ENCODE measurements at places on chromosomes 1 and 21.

DNA sequence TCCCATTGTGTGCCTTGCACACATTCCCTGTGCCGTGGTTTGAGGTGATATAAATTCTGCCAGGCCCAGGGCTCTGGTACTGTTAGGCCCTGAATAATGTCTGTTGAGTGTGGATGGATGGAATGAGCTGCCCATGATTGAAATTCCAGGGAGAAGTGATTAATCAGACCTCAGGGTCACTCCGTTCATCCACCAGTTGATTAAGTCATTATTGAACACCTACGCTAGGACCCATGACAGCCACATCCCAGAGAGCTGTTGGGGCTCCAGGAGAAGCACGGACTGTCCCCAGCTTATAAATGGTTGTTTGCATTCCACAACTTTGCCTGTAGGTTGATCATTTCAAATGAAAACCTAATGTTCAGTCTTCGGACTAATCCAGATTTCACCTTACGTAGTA, 98.4 kb downstream of the CNIH3 start:
- no peak for DNase-seq

DNA sequence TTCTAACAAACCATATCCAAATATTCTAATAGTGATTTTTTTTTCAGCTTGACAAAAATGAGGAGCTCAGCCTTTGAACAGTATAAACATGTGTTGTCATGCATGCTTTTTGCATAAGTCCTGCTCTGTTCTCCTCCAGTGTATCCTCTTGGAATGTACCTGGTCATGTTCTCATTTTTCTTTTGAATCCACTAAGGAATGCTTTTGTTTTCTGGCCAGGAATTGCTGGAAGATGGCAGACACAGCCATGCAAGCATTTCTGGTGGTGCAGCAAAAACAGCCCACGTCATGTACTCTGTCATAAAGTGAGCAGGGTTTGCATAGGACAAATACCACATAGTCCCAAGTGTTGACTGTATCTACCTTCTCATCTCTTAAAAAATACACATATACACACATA, 11.5 kb upstream of the PLD5 start:
- no peak for DNase-seq

DNA sequence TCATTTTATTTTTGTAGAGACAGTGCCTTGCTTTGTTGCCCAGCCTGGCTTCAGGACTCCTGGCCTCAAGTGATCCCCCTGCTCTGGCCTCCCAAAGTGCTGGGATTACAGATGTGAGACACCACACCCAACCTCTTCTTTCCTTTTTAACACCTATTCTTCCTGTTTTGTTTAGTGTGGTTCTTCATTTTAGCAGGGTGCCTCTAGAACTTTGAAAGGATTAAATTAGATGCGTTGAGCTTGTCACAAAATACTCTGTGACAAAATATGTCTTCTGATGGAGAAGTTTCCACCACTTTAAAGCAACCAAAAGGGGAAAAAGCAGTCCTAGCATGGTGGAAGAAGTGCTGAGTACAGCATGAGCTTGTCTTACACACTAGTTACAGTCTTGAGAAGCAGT, 42.0 kb downstream of the CDC14A start:
- no peak for DNase-seq

GRCh38 chr1:170765279-170765678, 101.3 kb downstream of the PRRX1 start:
- DNase-seq, result no peak

- no peak for DNase-seq
These were observed 34.4 kb downstream of the WLS start for GRCh38 chr1:68197891-68198290.

DNA sequence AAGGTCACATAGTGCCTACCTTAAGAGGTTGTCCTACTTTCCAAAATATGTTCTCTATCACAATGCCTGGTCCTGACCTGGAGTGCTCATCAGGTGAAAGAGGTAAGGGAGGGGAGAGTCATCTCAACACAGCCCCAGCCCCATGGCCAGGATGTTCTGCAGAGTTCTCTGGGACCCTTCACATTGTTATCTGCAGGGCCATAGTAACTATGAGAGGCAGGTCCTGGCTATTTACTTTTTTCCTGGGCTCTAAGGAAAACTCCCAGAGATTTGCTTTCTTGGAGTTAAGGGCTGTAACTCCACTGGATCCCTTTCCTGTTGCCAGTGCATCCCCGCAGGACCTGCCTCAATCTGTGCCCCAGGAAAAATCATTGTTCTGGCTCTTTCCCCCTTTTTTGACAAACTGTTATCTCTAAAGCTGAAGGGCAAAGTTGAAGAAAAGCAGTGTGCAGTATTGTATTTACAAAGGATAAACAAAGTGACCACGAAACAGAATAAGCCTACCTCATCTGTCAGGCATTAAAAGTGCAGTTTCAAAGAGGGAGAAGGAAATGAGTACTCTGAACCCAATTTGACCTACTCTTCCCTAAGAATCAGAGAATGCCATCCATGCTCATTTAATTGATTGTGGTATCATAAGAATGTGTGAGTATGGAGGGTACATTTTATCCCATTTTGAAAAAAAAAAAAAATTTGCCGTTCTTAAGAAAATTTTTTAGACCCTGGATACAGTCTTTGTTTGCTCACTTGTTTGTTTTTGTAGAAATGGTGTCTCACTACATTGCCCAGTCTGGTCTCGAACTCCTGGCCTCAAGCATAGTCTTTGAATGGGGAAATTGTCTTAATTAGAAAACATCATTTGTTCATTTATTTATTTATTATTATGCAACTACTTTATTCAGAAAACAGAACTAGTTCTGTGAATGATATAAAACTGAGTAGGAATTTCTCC, 149.6 kb downstream of the RHOU start:
- no peak for DNase-seq

DNA sequence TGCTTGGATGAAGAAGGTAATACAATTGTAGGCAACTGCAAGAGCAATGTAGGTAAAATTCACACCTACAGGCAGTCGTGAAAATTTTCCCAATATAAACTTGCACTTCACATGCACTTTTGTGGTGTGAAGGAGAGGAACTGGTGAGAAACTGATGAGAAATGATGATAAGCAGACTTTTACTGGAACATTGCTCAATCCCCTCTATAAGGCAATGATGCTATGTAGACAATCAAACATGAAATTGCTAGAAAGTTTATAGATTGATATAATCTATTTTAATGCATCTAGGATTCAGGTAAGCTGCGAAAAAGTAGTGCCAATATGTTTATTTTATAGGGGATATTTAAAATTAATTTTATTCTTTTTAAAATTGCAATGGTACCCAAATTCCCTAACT, 802.2 kb downstream of the KCNT2 start:
- DNase-seq, result no peak

DNA sequence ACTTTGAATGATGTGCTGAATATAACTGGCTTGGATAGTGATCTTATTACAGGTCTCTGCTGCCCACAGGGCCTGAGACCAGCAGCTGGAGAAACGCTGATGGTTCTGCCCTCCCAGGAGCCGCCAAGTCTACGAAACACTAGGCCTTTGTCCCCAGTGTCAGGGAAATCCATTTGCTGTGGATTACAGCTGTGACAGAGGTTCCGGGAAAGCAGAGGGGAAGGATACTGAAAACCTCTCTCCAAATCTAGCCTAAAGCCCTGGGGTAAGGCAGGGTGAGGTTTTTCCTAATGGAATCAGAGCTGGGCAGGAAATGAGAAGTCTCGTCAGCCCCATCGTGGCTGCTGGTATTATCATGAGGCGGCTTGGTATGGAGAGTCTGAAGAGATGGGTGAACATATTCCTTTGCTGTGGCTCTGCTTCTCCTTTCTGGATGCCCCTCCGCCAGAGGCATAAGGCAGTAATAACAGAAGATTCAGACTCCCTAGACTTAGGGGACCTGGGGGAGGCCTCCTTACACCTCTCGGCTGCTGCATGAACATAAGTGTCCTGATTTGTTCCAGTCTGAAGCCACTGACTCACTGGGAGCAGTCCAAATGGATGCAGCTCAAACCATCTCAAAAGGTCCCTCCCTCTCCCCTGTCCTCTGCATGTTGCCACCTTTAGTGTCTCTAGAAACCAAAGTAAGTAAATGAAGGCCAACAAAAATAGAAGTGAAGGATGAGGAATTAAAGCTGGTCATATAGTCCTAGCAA, 48.1 kb downstream of the PHC2 start:
- no peak for DNase-seq

DNA sequence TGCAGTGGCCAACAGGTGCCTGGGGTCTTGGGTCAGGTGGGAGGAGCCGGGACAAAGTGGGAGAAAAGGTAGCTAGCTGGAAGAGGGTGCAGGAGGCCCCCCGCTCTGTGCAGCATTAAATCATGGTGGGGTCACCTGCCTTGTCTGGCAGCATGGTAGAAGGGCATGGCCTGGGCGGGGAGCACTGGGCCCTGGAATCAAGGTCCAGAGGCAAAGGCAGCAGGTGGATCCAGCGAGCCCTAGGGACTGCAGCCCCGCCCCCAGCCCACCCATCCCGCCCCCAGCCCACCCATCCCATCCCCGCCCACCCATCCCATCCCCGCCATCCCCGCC, 16.7 kb upstream of the TTLL10 start:
- no peak for DNase-seq

DNA sequence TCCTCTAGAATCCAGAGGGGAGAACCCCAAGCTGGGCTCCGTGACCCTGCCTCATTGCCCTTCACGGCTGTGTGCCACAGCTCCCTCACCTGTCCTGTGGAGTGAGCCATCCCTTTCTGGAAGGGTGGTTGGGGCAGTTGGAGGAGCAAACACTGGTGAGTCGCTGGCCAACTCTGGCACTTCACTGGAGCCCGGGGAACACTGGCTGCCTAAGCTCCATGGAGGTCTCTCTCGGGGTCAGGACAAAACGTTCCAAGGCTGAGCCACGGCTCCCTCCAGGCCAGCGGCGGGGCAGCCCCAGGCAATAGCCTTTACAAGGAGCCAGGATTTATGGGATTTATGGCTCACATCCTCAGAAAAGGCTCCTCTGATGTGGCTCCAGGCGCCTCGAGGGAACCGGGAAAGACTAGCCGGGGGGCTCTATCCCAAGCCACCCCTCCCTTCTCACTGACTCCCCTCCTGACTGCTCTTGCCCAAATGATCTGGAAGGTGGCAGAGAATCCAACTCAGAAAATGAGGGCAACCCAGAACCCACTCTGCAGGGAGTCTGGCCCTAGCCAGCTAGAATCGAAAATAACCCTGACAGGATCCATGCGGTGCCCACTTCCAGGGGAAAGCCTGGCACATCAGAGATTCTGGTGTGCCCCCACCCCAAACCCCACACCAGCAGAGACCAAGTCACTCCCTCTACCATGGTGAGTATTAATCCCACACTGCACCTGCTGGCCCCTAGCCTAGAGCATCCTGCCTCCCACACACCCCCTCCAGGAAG, 75.2 kb downstream of the GLIS1 start:
- no peak for DNase-seq

GRCh38 chr1:116429821-116430374, 56.9 kb downstream of the ATP1A1 start:
- no peak for DNase-seq

DNA sequence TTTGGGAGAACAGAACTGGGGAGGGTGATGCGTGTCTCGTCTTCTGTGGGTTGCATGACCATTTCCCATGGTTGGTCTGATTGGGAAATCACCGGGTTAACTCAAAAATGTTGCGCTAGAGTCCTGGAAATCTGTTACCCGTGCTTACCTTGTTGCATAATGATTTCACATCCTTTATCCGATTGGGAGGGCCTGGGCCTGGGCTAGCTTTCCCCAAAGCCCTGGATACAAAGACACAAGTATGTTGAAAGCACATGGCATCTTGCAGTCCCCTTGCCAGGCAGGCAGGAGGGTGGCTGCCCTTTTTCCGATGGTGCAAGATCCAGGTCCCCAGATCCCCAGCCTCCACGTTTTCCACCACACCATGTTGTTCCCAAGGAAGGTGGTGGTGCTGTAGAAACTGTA, 582 bp downstream of the TRPM2 start:
- no peak for DNase-seq

DNA sequence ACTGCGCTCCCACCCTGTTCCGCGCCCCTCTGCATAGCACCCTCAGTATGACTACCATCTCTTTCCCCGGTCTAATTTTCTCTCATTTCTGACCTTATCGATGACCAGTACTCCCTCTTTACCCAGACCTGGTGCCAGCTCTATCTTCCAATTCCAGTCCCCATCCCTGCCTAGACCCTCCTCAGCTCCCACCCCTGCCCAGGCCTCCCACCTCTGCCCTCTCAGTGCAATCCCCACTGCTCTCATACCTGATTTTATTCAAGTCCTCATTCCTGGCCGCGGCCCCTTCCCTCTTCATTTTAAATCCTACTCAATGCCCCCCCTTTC, 1.3 kb downstream of the USP24 start:
- no peak for DNase-seq

DNA sequence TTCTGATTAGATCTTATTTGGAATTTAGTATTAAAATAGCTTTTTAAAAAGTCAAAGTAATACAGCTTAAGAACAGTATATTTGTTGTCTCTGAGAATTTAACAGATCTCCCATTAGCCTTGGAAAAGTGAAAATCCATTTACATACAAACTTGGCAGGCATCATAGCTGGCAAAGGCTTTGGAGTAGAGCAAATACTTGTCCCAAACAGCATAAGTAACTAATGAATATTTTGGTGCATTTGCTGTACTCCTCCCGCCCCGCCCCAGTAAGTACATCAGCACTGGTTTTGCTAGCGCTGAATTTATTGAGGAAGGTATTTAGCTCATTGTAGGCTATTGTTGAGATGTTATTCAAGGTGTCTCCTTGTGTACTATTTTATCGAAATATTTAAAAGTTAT, 417.7 kb upstream of the KAZN start:
- no peak for DNase-seq

DNA sequence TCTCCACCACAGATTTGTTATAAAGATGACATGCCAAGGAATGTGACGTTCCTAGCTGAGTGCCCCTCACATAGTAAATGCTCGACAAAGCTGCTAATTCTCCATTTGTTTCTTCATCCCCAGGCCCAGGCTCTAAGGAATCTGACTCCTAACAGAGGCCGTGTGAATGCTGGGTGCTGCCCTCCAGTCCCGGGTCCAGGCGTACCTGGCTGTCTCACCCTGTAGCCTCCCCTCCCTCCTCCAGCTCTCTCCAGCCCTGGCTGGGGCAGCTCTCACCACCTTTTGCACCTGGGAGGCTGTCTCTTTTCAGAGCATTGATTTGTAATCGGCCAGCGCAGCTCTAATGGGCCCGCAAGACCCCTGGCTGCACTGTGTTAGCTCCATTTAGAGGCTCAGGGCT, 11.2 kb upstream of the KLHDC7A start:
- DNase-seq, result no peak

GRCh38 chr1:167776151-167776550, 54.4 kb downstream of the MPZL1 start:
- no peak for DNase-seq

Data from T-helper 1 cell (primary cell).